ENCODE measurements at places on chromosomes 1 and 21. TPM values are rescaled to one million over a fixed set of nuclear protein-coding genes. Genes with fewer than 3 reads are reported as not detected.

Gene SPRR2F
- not detected for polyA plus RNA-seq

Gene HES3
- not detected for polyA plus RNA-seq

Gene CHODL
- polyA plus RNA-seq: 38.5 TPM

Gene UBQLN4
- polyA plus RNA-seq: 53.2 TPM

Gene LCE4A
- not detected for polyA plus RNA-seq

Gene FAM177B
- polyA plus RNA-seq: 0.15 TPM

Gene SLC9C2
- polyA plus RNA-seq: 1.1 TPM

Gene PAQR6
- polyA plus RNA-seq: 3.9 TPM

Gene MYOG
- 0.14 TPM for polyA plus RNA-seq

Gene KCNJ15
- polyA plus RNA-seq: 222 TPM

Gene PIK3C2B
- polyA plus RNA-seq: 14.5 TPM

Gene SPRR2B
- not detected for polyA plus RNA-seq

Gene SPRR1A
- polyA plus RNA-seq: not detected

Gene CCDC181
- 11.4 TPM for polyA plus RNA-seq

Gene SLAMF7
- polyA plus RNA-seq: 0.32 TPM

Gene CD1B
- 0.61 TPM for polyA plus RNA-seq

Gene CYP4A11
- polyA plus RNA-seq: 55.3 TPM

Gene FAM167B
- polyA plus RNA-seq: 11.1 TPM

Gene HIVEP3
- 4.1 TPM for polyA plus RNA-seq

Gene PTPRF
- polyA plus RNA-seq: 210 TPM

Gene ELOA
- 32.2 TPM for polyA plus RNA-seq

Gene LCK
- 6.7 TPM for polyA plus RNA-seq

Gene HCN3
- polyA plus RNA-seq: 9.7 TPM

Gene VASH2
- 20.9 TPM for polyA plus RNA-seq

Gene MAP3K7CL
- 5.2 TPM for polyA plus RNA-seq

Gene C1orf87
- 0.31 TPM for polyA plus RNA-seq

Gene ACTL8
- not detected for polyA plus RNA-seq

All from right renal pelvis (tissue), 4 donors.